IMR-90 (cell line): ENCODE measurements at places on chromosomes 1 and 21. TPM values are rescaled to one million over a fixed set of nuclear protein-coding genes. Genes with fewer than 3 reads are reported as not detected.

DNA sequence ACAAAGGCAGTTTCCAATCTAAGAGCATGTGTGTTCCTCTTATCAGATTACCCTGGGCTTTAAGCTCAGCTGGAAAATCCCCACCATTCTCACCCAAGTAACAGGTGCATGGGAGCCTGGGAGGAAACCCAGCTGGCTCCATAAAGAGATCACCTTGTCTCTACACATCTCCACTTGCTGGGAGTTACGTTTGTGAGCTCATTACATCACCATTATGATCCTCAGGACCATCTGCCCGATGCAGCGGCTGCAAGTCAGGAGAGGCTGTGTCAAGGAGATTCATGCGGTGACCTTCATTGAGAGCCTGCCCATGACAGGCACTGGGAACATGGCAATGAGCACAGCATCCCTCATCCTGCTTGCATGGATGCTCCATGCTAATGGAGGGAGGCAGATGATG, 618.0 kb downstream of the NPHP4 start:
- DNase-seq = no peak

DNA sequence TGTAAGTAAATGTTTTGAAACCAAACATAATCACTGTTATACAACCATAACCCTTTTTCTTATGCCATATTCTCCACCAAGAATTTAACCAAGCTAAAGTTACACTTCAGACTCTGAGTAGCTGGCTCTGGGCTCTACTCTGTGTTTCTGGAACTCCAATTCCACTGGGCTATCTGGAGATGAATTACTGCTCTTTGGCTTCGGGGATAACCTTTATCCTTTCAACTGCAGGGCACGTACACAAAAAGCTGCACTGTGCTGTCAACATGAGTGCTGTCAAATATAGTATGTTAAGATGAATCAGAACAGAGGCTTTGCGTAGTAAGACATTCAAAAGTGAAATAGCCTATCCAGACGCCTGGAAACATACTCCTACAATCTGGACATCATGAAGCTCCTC, 500.6 kb downstream of the LTN1 start:
- no peak for DNase-seq

The PLA2G2D gene
- total RNA-seq = not detected in 2 replicates

The PLPPR4 gene
- 6.4 and 7.0 TPM in 2 replicates for total RNA-seq

The POFUT2 gene
- 18.8 and 23.9 TPM in 2 replicates for total RNA-seq
